ENCODE measurements at places on chromosomes 5 and 9.

- no peak for DNase-seq
Observed at GRCh38 chr9:135217836-135218235, 130.4 kb downstream of the OLFM1 start.

DNA sequence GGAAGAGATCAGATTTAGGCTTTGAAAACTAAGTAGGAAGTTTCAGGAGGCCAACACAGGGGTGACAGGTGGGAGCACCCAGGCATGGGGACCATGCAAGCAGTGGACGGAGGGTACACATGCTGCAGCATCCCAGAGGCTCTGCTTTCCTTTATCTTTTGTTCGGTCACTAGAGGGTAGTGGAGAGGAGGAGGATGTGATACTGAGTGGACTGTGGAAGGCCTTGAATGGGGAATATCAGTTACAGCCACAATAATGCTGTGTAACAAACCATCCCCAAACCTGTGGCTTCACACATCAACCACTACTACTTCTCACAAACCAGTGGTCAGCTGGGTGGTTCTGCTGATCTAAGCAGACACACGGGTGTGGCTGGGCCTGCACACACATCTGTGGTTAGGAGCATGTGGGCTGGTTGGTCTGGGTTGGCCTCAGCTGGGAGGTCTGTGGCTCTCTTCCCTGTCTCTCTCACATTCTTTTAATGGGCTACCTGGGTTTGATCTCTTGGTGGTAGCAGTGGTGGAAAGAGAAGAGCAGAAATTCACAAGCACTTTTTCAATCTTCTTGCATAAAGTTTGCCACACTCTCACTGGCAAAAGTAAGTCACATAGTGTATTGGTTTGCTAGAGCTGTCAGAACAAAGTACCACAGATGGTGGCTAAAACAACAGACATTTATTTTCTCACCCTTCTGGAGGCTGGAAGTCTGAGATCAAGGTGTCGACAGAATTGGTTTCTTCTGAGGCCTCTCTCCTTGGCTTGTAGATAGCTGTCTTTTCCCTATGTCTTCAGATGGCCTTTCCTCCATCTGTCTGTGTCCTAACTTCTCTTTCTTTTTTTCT is 238.7 kb downstream of the AGTPBP1 start:
- DNase-seq: no peak

- DNase-seq: no peak
Observed at GRCh38 chr9:2780846-2781245, 63.0 kb downstream of the PUM3 start.

DNA sequence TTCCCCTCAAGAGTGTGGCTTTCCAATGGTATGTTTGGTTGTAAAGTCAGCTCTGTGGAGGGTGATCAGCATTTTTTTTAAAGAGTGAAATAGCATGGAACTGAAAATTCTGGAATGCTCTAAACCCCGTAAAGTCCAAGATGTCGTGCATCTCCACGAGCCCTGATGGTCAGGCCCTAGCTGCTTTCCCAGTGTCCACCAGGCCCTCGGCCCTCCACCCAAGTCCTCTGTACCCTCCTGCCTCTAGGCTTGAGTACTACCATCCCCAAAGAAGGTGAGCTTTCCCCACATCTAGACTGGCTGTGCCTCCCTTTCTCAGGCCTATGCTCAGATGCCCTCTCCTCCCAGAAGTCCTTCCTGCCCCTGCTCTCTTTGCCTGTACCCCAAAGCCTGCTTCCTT is 280.3 kb downstream of the GADD45G start:
- no peak for DNase-seq

- DNase-seq: no peak
Observed at GRCh38 chr5:465591-466403, 22.8 kb downstream of the EXOC3 start.

GRCh38 chr5:97267767-97268166 is 84.7 kb upstream of the RIOK2 start:
- DNase-seq: no peak

GRCh38 chr5:76657091-76657490 is 33.9 kb upstream of the F2RL2 start:
- no peak for DNase-seq

GRCh38 chr5:172076761-172077244 is 70.4 kb upstream of the FBXW11 start:
- DNase-seq: no peak
